ENCODE measurements at places on chromosomes 4 and X.

DNA sequence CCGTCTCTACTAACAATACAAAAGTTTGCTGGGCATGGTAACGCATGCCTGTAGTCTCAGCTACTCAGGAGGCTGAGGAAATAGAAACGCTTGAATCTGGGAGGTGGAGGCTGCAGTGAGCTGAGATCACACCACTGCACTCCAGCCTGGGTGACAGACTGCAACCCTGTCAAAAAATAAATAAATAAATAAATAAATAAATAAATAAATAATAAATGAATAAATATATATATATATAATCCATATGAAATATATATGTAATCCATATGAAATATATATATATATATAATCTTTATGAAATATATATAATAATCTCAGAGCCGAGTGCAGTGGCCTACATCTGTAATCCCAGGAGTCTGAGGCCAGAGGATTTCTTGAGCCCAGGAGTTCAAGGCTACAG, 17.8 kb upstream of the RBPJ start:
- no peak for DNase-seq

- no peak for DNase-seq
Measured at GRCh38 chr4:136113921-136114320, 1418.4 kb downstream of the PCDH18 start.

- DNase-seq: peak; percentile 8
Measured at GRCh38 chrX:6021316-6022091, 207.2 kb downstream of the NLGN4X start.

- peak; percentile 3 for DNase-seq
Measured at GRCh38 chr4:67087897-67088296, 457.4 kb downstream of the CENPC start.

GRCh38 chrX:40582811-40583210, 2.0 kb downstream of the ATP6AP2 start:
- DNase-seq: no peak
